G401 (cell line): ENCODE measurements at places on chromosomes 3 and 15. TPM values are rescaled to one million over a fixed set of nuclear protein-coding genes. Genes with fewer than 3 reads are reported as not detected.
A peak's percentile ranks its signal among the peaks of the same experiment; 100 is the strongest.

- no peak for DNase-seq
These were observed 67.2 kb upstream of the ATP2C1 start for GRCh38 chr3:130826516-130827182.

DNA sequence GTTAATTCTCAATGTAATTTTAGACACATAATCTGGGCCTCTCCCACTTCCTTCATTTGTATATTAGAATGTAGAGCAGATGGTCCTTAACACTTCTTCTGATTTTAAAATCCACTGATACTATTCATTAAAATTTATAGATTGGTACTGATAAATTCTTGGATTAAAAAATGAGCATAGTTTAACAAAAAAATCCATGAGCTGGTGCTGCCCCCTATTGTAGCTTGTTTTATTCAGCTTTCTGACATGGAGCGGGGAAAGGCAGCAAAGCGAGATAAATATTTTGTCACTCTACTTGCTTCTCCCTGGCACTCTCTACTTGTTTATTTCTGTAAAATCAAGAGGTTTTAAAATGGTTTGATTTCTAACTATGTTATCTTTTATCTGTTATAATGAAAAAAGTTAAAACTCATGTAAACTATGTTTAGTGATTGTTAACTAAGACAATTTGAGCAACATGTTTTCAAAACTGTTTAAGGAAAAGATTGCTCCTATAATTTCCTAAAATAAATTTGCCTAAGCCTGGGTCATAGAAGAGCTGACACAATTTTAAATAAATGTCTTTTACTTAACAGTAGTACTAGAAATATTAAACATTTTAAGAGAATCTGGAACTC lies 26.5 kb upstream of the PLOD2 start:
- peak; percentile 28 for DNase-seq

GRCh38 chr15:95584088-95584487 lies 746.4 kb upstream of the NR2F2 start:
- DNase-seq = no peak

DNA sequence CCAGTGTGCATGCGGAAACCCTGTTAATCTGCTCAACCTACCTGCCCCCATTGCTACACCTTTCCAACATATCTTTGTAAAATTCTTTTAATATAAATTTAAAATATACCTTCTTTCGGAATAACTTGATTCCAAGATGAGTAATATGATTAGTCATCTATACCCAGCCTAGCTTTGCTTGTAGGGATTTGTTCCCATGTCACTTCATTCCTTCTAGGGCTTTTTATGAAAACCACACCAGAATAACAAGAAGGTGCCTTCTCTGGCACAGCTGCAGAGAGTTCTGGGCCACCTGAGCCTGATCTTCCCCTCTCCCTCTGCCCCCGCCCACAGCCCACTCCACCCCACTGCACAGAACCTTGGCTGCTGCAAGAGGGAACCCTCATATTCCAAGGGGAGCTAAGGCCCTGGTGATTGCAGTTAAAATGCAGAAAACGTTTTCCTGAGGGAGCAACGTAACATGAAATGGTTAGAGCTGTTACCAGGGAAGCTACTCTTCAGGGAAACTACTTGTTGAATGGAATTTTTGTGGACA lies 38.6 kb upstream of the HACD2 start:
- no peak for DNase-seq

DNA sequence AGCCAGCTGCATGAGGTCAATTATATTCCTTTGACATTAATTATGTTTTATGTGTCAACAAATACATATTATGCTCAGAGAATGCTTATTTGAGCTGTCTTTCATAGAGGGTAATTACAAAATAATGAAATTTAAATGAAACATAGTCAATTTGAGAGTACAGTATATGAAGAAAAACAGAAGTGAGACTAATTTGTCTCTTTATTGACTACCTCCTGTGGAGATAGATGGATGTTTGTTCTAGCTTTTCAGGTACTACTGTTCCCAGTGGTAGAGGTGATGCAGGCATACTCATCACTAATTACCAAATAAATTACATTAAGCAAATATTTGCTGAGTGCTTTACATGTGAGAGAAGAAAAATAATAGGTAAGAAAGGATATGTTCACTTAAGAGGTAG lies 1129.6 kb downstream of the OTOL1 start:
- no peak for DNase-seq

- DNase-seq = no peak
These were observed 24.1 kb downstream of the DUOX2 start for GRCh38 chr15:45089712-45090373.

GRCh38 chr3:101261506-101261905 lies 58.9 kb downstream of the IMPG2 start:
- no peak for DNase-seq

RLBP1 gene
- total RNA-seq = 0.95 and 6.6 TPM in 2 replicates

GRCh38 chr3:86229086-86229774 lies 761.7 kb downstream of the VGLL3 start:
- DNase-seq = no peak

DNA sequence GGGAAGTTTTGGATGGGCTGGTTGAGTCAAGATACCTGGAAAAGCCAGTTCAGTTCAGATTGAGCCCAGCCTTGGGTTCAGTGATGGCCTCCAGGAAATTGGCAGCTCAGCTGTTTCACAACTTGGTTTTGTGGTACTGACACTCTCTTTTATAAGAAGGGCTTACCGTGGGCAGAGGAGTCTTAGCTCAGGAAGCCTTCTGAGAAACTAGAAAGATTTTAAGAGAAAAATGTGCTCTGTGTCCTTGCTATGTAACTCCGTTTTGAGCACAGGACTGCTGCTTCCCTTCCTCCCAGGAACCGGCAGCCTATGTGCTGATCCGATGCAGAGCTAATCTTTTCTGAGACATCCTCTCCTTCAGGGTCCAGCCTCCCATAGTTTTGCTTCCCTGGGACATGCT lies 46.6 kb upstream of the RASGRP1 start:
- no peak for DNase-seq

- peak; percentile 30 for DNase-seq
These were observed 39.5 kb downstream of the TIGIT start for GRCh38 chr3:114333180-114333922.

DNA sequence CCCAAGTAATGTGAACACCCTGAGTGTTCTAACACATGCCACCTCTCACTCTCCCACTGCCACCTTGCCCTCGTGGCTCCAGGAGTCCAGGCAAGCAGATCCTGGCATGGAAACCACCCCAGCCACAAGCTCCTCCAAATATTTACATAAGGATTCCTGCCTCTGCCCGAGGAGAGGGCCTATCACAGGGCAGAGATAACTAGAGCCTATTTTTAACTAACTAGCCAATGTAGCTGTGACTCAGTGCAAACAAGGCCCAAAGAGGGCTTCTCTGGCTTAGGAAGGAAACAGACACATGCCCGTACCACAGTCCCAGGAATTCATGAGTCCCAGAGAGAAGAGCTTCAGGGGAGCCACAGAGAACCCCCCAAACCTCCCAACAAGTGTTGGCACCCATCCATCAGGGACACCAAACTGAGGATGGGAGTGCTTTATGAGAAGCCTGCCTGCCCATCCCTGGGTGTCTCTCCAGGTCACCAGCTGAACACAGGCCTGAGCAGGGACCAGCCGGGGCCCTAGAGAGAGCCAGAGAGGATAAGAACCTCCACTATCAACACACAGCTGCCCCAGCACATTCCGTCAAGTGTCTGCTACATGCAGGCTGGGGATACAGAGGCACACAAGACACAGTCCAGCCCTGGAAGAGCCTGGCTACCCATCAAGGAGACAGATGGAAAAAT lies 9.2 kb downstream of the FYCO1 start:
- no peak for DNase-seq

- no peak for DNase-seq
These were observed 957 bp downstream of the ADCY5 start for GRCh38 chr3:123447749-123448517.

GRCh38 chr3:172938788-172939187 lies 188.3 kb downstream of the ECT2 start:
- DNase-seq = no peak

SKIC8 gene
- 484 and 486 TPM in 2 replicates for total RNA-seq

RGMA gene
- total RNA-seq = 0.80 and 2.6 TPM in 2 replicates

DNA sequence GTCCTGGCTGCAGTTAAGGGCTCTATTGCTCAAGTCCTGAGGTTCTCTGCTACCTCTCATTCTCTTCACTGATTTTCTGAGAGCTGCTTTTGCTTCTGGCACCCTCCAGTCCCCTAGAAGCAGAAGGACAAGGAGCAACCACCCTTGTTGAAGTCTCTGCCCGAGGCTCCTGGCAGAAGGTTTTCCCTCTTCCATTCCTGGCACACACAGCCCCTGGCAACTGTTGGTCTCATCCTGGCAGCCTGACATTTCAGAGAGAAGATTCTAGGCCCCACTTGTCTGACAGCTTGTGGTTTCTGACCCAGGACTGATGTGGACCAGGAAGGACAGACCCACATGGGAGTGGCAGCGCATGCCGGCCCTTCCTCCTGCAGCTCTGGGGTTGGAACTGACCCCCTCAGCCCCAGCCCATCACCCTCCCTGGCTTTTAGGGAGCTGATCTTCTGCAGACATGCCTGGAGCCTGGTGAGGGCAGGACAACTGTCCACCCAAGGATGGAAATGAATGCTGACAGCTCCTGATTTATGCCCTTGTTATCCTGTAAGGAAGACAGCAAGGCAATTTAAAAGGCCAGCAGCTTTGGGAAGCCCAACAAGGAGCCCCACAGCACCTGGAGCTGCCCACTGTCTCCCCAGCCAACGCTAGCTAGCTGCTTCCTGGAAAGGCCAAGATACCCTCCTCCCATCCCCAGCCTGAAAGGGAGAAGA lies 13.0 kb upstream of the NTRK3 start:
- DNase-seq = peak; percentile 87

GRCh38 chr3:119562307-119562961 lies 3.0 kb upstream of the CD80 start:
- no peak for DNase-seq

IQCF5 gene
- total RNA-seq = not detected in 2 replicates

GOLGA8G gene
- total RNA-seq = not detected in 2 replicates

GRCh38 chr3:104460477-104461406 lies 906.0 kb upstream of the ALCAM start:
- DNase-seq = peak; percentile 11

GRCh38 chr3:171177056-171177455 lies 150.5 kb upstream of the SLC2A2 start:
- peak; percentile 73 for DNase-seq

GRCh38 chr15:41689834-41690233 lies 29.6 kb downstream of the MGA start:
- no peak for DNase-seq

- no peak for DNase-seq
These were observed 131.4 kb upstream of the UBE2E2 start for GRCh38 chr3:23071758-23072157.

DNA sequence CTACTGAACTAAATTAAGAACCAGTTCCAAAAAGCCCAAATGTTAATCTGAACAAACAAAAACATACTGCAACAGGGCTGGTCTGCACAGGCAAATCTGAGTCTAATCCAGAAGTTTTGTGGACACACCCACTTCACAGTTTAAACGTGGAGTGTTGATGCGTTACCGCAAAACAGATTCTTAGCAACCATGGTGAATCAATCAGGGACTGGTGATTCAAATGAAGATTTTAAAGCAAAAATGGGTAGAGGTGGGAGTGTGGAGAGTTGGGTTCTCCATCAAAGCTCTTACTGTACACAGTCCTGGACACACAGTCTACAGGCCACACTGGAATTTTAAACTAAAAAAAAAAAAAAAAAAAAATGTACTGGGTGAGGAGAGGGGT lies 5.2 kb downstream of the ANXA2 start:
- DNase-seq = no peak

- no peak for DNase-seq
These were observed 131.6 kb downstream of the C3orf70 start for GRCh38 chr3:185021256-185021655.

- DNase-seq = no peak
These were observed 73.0 kb downstream of the TRPC1 start for GRCh38 chr3:142796823-142797222.

DNA sequence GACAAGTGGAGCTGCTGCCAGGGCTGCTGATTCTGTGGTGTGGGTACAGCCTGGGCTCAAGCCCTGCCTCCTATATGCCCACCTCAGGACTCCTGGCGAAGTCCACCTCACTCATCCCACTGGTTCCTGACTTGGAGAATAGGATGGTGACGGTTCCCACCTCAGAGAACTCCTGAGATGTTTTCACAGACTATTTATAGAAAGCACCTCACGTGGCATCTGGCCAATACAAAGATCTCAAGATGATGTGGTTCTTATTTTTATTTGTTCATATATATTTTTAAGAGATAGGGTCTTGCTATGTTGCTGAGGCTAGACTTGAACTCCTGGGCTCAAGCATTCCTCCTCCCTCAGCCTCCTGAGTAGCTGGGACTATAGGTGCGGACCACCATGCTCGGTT lies 236.9 kb upstream of the BHLHE40 start:
- no peak for DNase-seq

DNA sequence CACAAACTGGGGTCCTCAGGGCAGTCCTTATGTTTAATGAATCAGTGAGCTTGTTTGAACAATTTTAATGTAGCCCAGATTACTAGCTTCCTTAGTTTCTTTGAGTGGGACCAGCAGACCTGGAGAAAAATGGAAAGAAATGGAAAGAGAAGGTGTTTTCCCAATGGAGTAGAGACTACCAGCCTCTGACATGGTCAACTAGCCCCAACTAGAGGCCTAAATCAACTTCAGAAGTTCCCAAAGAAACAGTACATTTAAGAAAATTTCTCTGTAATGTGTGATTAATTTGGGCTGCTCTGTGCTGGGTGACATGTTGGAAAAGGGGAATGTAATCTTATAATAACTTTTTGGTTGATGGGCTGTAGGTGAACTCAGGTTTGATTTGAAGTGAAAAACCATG lies 310.9 kb downstream of the MFSD1 start:
- DNase-seq = no peak

GRCh38 chr15:60397772-60398445 lies at the start of gene ANXA2:
TSS of gene ANXA2 (minus strand) at chr15:60397986. CDS start at chr15:60386075, 11,911 bp downstream.
- peak; percentile 8 for DNase-seq

GRCh38 chr15:49458145-49458544 lies 35.1 kb downstream of the FGF7 start:
- no peak for DNase-seq

RHCG gene
- 2.2 TPM in 1 of 2 replicates, not detected in the other for total RNA-seq

DNA sequence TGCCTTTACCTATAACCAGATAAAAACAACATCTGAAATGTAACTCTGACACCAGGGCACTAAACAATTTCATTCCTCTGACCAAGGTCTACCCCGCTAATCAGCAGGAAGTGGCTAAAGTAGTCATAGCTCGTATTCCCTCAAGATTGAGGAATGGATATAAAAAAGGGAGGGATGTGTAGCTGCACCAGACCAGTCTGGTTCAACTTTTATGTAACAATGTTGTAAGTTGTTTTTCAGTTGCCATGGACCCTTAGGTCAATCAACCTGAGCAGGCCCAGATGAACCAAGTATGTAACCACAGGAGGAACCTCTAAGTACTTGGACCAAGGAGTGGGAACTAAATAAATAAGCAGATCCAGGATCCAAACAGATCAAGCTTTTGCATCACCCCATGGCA lies 28.4 kb upstream of the IFT57 start:
- DNase-seq = no peak

GRCh38 chr3:24678421-24678865 lies 183.8 kb upstream of the THRB start:
- no peak for DNase-seq

DNA sequence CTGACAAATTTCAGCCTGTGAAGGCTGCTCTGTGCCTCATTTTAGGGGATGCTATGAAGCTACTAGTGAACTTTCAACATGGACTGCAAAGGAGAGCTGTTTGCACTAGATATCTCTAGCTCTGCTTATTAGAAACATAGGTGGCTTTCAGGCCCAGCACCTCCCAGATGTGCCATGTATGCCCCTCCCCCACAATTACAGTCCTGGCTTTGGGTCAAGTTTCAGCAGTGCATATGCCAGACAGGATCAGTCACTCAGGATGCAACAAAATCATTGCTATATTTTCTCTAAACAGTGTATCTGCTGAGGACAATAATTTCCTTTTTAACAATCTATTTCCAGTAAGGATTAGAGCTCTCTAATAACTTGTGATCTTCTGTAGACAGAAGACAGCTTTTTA lies 178.8 kb upstream of the STAC start:
- DNase-seq = no peak
